ENCODE measurements at places on chromosomes 7 and 10.

DNA sequence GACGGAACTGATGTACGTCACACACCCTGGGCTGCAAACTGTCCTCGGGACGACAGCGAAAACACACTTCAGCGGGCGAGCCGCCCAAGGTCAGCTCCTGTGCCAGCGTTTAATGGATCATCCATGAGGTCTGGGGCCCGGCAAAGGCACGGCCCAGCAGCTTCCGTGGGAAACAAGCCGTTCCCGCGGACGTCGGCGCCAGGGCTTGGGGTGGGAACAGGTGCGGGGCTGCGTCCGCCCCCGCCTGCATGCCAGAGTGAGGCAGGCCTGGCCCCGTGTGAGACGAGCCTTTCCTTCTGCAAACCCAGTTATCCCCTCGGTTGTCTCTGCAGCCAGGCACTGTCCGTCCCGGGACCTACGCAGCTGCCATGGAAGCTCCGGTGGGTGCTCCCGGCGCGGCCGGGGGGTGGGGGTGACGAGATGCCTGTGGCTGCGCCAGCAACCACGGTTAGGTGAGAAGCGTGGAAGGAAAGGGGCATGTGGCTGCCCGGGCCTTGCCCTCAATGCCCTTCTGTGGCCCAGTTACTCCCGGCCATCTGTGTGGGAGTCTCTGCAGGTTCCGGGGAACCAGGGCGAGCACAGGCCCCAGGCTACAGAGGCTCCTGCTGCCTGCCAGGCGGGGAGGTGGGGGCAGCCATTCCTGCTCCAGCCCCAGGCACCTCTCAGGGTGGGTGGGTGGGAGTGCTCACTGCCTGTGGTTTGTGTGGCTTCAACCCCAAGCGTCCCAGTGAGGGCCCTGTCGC is 42.2 kb upstream of the PDGFA start:
- DNase-seq, result no peak

DNA sequence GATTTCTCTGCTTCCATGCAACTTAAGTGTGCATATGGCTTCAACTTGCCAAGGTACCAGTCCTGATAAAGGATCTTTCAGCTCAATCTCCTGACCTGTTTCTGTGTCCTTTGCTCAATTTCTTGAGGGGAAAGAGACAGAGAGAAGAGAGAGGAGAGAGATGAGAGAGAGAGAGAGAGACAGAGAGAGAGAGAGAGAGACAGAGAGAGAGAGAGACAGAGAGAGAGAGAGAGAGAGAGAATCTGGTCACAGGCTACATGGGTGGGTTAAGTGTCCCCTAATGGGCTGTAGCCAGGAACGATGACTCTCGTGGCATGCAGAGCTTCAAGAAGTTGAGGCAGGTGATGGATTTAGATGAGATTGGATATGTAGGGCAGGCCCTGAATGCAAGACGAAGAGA is 335.2 kb upstream of the PRKCQ start:
- no peak for DNase-seq

- no peak for DNase-seq
Measured at GRCh38 chr7:131046246-131046645, 281.4 kb upstream of the MKLN1 start.

DNA sequence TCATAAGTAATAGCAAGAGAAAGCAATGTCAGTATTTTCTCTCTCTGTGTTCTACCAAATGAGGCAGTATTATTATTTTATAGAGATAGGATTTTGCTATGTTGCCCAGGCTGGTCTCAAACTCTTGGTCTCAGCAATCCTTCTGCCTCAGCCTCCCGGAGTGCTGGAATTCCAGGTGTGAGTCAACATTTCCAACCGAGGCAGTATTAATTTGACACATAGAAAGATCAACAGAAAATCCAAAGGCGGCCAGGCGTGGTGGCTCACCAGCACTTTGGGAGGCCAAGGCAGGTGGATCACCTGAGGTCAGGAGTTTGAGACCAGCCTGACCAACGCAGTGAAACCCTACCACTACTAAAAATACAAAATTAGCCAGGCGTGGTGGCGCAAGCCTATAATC is 71.8 kb downstream of the SMURF1 start:
- no peak for DNase-seq

DNA sequence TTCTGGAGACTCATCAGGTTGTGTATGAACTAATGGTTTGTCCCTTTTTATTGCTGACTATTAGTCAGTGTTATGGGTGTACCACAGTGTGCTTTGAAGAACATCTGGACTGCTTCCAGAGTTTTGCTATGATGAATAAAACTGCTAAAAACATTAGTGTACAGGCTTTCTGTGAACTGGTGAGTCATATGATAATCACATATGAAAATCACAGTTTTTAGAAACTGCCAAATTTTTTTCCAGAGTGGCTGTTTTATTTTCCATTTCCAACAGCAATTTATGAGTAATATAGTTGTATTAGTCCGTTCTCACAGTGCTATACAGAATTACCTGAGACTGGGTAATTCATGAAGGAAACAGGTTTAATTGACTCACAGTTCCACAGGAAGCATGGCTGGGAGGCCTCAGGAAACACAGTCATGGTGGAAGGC is 281.2 kb upstream of the VSTM2A start:
- DNase-seq, result no peak

- DNase-seq, result no peak
Measured at GRCh38 chr7:149444287-149444686, 16.6 kb downstream of the ZNF777 start.

DNA sequence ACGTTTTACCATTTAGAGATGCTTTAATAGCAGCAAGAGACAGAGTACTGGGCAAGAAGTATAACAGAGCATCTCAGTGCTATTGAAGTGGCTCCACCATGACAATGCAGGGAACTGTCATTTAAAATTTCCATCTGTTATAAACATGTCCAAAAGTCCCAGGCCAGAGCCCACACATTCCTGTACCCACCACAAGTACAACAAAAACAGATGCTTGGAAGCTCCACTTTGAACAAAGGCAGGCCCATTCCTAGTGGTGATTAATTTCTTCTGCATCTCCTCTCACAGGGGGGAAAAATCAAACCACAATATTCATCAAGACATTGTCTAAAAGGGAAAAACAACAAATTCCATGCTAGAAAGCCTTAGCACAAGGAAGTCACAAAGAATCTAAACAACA is 627.9 kb downstream of the PARD3 start:
- DNase-seq, result no peak

DNA sequence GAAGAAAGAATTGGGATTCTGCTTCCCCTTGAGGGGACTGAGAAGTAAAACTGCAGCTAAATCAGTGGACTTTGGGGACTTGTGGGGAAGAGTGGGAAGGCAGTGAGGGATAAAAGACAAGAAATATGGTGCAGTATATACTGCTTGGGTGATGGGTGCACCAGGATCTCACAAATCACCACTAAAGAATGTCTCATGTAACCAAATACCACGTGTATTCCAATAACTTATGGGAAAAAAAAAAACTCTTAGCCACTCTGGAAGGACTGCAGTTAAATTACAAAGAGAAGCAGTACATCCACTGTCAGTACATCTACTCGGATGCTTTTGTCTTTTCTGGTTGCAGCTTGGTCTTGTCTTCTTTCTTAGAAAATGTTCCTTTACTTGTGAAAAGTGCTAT is 27.4 kb upstream of the GOT1 start:
- no peak for DNase-seq

DNA sequence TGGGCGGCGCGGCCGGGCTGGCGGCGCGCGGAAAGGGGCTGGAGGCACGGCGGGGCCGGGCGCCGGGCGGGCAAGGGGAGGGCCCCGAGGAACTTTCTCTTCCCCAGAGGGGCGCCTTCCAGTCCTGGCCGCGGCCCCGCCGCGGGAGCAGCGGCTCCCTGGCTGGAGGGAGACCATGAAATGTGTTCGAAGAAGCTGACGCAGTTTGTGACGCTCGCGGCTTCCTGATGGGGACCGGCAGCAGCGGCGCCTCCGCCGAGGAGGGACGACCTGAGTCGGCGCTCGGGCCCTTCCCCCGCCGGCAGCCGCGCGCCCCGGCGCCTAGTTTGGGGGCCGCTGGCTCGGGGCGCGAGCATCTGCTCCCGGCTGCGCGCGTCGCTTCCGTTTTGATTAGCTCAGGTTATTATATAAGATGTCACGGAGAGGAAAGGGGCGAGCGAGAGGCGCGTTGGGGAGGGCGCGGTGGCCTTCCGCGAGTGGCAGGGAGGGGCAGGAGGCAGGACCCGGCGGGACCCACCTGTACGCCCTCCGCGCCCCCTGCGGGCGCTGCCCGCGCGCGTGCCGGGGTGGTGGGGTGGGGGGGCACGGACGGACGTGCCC is 57.1 kb upstream of the PCGF5 start:
- peak; percentile 32 for DNase-seq

DNA sequence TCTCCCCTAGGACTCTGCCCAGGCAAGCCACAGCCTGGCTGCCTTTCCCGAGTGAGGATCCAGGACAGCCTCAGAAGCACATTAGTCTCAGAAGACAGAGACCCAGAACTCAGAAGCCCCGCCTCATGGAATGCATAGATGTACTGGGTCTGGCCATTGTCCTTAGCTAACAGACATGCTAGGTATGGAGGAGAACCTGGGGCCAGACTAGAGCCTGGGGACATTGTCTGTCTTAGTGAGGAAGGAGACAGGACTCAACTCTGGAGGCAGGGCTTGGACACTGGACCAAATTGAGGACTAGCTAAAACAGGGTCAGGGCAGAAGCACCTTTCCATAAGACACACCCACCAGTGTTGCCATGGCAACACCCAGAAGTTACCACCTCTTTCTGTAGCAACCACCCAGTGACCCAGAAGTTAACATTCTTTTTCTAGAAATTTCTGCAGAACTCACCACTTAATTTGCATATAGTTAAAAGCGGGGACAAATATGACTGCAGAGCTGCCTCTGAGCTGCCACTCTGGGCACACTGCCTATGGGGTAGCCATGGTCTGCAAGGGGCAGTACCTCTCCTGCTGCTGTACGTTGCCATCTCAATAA is 27.5 kb downstream of the TLX1 start:
- DNase-seq, result no peak

GRCh38 chr10:61271127-61271780 is 181.9 kb downstream of the TMEM26 start:
- DNase-seq, result peak; percentile 82

DNA sequence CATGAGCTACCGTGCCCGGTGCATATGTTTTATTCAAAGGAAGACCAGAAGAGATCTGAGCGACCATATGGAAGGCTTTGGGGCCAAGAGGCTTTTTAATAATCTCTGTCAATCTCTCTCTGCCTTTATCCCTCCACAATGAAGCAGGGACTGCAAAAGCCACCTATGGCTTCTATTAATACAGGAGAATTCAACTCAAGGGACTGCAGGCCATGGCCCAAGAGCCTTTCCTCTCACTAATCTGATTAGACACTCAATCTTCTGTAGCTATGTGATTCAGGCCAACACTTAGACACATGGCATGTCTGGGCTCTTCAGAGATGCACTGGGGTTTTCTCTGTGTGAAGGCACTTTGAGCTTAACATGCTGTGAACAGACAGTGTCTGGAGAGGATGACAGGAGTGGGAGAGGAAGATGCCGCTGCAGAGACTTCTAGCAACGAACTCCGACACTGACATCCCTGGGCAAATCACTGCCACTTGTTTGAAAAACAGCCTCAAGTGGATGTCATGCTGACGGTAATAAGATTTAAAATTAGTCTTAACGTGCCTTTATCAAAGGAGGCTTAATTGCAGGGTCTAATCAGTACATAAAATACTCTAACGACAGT is 114.4 kb upstream of the AOAH start:
- no peak for DNase-seq

- no peak for DNase-seq
Measured at GRCh38 chr10:28935061-28935460, 257.7 kb downstream of the BAMBI start.

- peak; percentile 13 for DNase-seq
Measured at GRCh38 chr10:51653025-51653424, 46.4 kb downstream of the CSTF2T start.

- DNase-seq, result no peak
Measured at GRCh38 chr10:71627230-71627939, 92.2 kb downstream of the C10orf105 start.

DNA sequence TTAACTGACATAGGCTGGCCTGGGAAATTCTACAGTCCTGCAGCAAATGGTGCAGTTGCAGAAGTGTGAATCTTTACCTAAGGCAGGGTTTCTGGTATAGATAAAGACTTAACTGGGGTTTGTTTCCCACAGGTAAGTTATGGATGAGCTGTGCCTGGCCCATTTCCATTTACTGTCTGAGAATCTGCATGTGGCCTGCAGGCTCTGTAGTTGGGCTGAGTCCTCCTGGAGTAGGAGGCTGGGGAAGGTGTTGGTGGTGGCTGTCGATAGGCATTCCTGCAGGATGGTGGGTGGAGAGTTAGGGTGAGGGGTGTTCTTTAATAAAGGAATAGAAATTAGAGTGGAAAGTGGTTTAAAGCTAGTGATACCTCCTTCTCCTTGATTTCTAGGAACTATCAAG is 193.5 kb downstream of the AUTS2 start:
- no peak for DNase-seq

- no peak for DNase-seq
Measured at GRCh38 chr10:1594372-1595241, 142.7 kb downstream of the ADARB2 start.

DNA sequence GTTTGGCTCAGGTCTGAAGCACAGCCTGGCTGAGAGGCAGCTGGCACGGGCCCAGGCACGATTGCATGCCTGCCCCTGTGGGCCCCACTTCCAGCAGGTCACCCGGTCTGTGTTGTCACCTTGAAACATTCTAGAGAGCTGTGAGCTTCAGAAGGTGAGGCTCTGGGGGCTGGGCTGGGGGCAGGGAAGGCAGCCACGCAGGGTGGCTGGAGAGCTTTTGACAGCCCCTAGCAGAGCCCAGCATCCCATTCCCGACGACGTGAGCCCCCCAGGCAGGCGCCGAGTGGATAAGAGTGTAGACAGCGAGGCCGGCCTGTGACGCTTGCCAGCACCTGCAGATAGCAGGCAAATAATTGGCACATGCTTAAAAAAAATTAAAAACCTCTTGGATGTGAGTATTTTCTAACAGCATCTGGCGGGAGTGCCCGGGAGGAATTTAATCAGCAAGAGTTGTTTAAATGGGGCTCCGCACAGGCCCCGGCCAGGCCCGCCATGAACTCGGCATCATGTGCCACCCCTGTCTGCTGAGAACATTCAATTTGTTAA is 212.0 kb upstream of the TBX20 start:
- DNase-seq, result no peak

DNA sequence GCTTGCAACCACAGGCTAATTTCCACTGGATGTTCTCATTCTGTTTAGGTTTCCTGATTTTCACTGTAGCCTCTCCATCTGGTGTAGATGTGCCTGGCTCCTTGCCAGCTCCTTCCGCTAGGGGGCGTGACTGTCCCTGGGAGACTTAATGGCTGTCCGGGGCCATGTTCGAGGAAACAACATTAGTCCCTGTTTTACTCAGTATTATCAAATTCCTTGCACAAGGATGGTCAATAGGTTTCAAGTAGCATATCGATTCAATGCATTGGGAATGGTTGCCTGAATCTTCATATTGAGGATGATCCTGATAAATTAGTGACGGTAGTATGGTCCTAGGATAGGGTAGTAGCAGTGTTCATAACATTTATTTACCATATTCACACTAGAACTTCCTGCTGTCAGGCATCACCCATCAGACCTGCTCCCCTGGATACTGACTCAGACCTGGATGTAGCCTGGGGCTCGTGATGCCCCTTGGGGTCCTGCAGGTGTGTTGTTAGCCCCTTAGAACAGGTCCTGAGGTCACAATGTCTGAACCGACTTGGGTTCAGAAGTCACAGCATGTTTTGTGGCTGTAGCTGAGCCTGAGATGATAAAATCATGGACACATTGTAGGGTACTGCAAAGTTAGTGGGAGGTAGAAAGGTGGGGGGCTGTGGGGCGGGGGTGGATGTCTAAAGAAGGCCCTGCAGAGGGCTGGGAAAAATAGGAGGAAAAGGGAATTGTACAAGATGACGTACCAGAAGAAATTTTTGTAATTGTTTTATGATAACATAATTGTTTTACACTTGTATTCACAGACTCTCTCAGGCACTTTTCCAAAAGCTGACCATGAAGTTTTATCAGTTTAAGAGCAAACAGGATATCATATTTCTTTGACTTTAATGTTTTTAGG is 8.9 kb upstream of the EXOC6 start:
- peak; percentile 68 for DNase-seq

Measured in SK-MEL-5 (cell line).